NCI-H526 treated with DMSO at 0.1 percent for 48 hours (cell line): ENCODE measurements at places on chromosomes 2 and 18.

DNA sequence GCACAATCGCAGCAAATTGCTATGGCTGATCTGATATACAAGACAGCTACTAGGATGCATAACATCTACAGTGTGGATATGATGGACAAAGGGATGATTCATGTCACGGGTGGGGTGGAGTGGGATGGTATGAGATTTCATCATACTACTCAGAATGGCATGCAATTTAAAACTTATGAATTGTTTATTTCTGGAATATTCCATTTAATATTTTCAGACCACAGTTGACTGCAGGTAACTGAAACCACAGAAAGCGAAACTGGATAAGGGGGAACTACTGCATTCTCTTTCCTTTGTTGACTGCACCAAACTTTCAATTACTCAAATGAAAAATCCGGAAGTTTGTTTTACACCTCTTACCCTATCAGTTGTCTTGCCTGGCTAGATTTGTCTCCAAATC, 94.4 kb upstream of the NEUROD1 start:
- DNase-seq, result no peak

GRCh38 chr2:145524836-145525235, 1004.9 kb upstream of the ZEB2 start:
- DNase-seq, result no peak

- DNase-seq, result no peak
Measured at GRCh38 chr18:48884306-48884705, 66.5 kb downstream of the SMAD7 start.

GRCh38 chr18:74573053-74573452, 24.6 kb upstream of the ZNF407 start:
- DNase-seq, result no peak

DNA sequence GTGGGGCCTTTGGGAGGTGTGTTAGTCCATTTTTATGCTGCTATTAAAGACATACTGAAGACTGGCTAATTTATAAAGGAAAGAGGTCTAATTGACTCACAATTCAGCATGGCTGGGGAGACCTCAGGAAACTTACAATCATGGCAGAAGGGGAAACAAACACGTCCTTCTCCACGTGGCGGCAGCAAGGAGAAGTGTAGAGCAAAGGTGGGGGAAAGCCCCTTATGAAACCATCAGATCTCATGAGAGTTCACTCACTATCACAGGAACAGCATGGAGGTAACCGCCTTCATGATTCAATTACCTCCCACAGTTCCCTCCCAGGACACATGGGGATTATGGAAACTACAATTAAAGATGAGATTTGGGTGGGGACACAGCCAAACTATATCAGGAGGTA, 187.1 kb upstream of the OSR1 start:
- DNase-seq, result no peak

DNA sequence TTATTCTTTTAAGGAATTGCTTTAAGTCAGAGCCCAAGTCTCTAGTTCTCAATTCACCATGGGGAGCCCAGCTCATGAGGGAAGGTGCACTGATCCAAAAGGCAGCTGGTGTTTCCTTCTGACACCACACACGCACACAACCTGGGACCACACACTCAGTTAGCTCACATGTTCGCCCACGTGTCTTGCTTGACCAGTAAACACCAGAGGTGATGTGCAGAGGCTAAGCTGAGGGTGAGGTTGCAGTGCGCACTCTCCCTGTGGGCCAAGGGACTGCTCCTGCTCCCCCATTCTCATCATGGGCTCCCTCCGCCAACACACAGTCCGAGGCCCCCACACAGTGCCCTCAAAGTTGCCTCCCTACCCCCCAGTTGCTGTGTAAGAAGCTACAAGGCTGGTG, 70.8 kb upstream of the BZW1 start:
- no peak for DNase-seq

DNA sequence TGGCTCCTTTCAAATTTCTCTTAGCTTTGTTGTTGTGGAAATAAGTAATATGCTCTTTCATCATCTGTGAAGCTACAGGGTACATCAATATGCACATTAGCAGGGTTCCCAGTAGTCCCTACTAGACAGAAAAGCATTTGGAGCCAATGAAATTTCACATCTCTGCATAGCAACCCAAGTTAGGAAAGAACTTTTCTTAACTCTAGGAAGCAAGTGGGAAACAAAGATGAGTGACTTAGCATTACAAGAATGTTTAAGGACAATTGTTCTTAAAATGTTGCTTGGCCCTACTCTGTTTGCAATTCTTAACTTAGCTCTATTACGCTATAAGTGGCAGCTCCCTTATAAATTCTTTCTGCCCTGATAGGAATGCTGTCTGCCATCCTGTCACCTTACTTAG, 39.6 kb downstream of the ZEB2 start:
- no peak for DNase-seq

DNA sequence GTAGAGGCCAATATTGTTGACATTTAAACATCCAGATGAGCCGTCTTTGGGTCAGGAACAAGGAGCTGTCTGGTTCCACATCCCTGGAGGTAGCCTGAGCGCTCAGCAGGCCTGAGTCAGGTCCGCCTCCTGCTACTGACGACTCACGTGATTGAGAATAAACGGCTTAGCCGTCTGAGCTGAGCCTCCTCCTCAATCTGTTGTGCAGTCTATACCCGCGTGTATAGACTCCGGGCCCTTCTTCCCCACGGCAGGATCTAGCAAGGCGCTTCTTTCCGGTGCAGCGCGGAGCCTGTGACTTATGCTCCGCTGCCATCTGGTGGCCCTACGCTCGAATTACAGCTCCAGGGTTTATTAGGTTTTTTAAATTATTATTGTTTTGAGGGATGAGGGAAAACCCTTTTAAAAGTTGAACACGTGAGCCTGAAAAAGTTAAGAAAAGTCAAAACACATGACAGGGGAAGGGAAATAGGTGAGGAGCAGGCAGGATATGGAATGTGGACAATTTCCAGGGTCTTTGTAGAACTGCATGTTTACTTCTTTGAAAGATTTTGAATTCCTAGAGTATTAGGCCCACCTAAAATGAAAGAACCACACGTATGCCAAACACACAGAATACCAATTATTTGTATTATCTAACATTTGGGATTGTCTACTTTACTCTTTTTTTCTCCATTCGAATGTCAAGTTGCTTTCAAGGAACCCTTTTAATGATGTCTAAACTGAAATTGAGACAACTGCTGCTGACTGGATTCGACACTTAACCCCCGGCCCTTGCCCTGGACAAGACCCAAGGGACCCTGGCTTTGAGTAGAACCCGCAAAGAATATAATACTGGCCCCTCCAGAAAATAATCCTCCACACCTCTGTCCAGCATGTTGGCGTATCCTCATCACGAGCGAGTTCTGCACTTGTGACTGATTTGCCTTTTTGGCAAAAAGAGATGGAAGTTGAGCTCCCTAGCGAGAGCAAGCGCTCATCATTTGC, 112.4 kb upstream of the ZNF236 start:
- DNase-seq, result peak; percentile 30

DNA sequence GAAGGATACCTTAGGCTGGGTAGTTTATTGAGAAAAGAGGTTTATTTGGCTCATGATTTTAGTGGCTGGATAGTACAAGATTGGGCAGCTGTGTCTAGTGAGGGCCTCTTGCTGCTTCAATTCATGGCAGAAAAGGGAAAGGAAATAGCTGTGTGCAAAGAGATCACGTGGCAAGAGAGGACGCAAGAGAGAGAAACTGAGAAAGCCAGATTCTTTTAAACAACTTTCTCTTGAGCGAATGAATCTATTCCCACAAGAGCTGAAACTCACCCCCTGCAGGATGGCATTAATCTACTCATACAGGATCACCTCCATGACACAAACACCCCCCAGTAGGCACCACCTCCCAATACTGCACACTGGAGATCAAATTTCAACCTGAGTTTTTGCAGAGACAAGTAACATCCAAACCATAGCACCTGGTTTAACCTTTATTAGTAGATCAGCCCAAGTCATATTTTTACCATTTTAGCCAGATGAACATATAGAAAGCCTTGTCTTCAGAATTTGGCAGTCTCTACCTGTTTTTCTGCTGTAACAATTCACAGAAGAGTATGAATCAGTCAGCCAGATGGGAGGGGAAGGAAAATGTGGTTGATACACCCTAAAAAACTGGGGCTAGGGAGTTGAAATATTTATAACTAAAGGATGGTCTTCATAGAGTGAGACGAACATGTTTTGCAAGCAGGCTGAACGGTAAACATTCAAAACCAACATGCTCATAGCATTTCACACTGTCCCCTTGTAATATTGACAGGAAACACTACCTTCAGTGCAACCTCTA, 73.9 kb upstream of the NCKAP5 start:
- no peak for DNase-seq

GRCh38 chr18:10201659-10202058, 252.8 kb upstream of the APCDD1 start:
- DNase-seq, result no peak

DNA sequence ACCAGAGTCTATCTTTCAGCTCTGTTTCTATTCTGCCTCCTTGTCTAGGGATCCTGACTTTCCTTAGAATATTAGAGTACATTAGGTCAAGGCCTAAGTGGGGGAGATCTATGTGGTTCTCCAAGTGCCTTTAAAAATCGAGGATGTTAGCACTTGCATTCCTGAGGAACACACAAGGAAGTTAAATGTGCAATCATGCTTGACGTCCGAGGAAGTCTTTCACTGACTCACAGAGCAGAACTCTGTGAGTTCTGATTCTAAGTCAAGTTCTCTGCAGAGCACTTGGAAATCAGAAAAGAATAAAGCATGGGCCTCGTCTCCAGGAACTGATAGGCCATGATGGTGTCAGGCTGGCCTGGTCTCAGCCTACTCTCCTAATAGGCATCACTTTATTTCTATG, 17.2 kb downstream of the FHOD3 start:
- DNase-seq, result no peak

DNA sequence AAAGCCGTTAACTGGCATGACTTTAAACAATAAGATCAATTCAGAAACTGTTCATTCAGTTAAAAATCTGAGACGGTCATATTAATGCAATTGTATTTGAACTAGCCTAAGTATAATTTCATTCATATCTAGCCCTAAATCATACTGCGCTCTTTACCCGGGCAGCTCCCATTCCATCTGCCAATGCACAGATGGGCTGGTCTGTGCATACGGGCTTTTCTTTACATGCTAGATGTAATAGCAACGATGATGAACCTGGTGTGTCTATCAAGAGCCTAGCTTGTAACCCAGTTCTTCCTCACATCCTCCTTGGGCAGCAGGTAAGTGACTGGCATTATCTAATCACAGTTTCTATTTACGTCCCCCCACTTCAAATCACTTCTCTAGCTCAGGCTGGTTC, 631.5 kb upstream of the KLHL29 start:
- DNase-seq, result no peak

GRCh38 chr2:68916226-68916625, 36.5 kb downstream of the GKN2 start:
- no peak for DNase-seq

GRCh38 chr2:128306931-128307460, 11.7 kb downstream of the HS6ST1 start:
- no peak for DNase-seq

GRCh38 chr2:102099536-102100298, 42.8 kb upstream of the IL1R1 start:
- DNase-seq, result no peak

DNA sequence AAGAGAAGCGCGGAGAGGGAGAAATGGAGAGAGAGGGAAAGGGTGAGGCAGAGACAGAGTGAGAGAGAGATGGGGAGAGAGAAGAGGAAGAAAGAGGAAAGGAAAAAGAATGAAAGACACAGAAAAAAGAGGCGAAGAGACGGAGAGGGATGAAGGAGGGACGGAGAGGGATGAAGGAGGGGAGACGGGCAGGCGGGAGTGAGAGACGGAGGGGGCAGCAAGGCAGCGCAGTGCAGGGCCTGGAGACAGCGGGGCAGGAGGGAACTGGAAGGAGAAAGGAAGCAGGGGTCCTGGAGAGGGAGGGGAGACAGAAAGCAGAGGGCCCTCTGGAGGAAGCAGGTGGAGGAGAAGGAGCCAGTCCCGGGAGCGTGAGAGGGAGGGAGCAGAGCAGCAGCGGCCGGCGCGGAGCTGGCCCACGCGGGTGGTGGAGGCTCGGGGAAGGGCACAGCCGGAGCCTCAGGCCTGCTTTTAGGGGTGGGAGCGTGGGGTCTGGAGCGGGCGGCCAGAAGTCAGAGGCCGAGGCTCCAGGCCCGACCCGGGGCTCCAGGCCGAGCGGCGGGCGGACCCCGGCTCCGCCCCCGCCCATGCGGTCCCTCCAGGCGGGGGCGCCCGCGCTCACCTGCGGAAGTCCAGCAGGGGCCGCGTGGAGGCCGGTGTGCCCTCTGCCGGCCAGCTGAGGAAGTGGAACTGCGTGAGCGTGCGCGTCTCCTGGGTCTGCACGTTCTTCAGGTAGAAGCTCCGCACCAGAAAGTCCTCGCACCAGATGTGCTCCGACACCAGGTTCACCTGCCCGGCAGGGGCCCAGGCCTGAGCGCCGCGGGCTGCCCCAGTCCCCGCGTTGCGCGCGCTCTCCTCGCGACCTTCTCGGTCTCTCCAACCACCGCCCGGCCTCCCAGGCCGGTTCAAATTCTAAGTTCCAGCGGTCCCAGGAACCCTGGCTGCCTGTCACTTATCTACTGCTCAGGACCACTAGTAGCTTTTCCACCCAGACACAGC, 14.5 kb downstream of the PTPRN start:
- peak; percentile 85 for DNase-seq

- no peak for DNase-seq
Measured at GRCh38 chr2:160602073-160602472, 108.5 kb upstream of the RBMS1 start.

- no peak for DNase-seq
Measured at GRCh38 chr2:199273042-199273511, 184.7 kb downstream of the SATB2 start.

GRCh38 chr2:69385443-69386151, 1.4 kb downstream of the GFPT1 start:
- DNase-seq, result peak; percentile 28

GRCh38 chr18:62658028-62658427, 57.3 kb upstream of the PHLPP1 start:
- no peak for DNase-seq

DNA sequence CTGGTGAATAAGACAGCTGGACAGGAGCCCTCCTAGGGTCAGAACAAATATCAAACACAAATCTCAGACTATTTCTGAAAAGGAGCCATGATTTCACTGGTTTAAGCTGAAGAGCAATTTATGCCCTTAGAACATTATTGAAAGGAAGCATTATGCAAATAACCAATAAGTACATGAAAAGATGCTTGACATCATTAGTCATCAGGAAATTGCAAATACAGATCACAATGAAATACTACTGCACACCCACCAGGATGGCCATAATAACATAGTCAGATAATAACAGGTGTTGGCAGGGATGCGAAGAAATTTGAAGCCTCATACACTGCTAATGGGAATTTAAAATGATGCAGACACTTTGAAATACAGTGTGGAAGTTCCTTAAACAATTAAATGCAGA, 176.4 kb upstream of the RAB6C start:
- DNase-seq, result no peak

GRCh38 chr2:132460781-132461180, 44.2 kb downstream of the GPR39 start:
- DNase-seq, result no peak

GRCh38 chr2:212387146-212387545, 151.5 kb downstream of the ERBB4 start:
- DNase-seq, result no peak

- DNase-seq, result no peak
Measured at GRCh38 chr18:21742315-21742687, 1.7 kb downstream of the MIB1 start.
